Thymus (tissue), 14 donors: ENCODE measurements at places on chromosomes 11 and 22. TPM values are rescaled to one million over a fixed set of nuclear protein-coding genes. Genes with fewer than 3 reads are reported as not detected.

Gene ADAMTS15
- 2.8 TPM for polyA plus RNA-seq

Gene LRRC10B
- polyA plus RNA-seq = 2.7 TPM

Gene NCAPD3
- 7.2 TPM for polyA plus RNA-seq

Gene PRRG4
- 14.4 TPM for polyA plus RNA-seq

Gene TTC12
- polyA plus RNA-seq = 11.1 TPM

Gene SOX10
- polyA plus RNA-seq = 0.43 TPM

Gene PLAAT5
- polyA plus RNA-seq = 0.11 TPM

Gene OTOG
- polyA plus RNA-seq = 0.05 TPM

Gene OR51E2
- 0.57 TPM for polyA plus RNA-seq

GRCh38 chr22:25760848-25761595, 19.0 kb downstream of the MYO18B start:
- no peak for DNase-seq
- no peak overlapping the region for H3K27ac ChIP-seq
- no peaks in the 10 kb centered on the region for H3K4me1 ChIP-seq

- H3K4me1 ChIP-seq = peaks cover 11% of the 10 kb centered on the region
- peak overlapping the region; percentile 83 for H3K27ac ChIP-seq
- no peaks in the 10 kb centered on the region for H3K27me3 ChIP-seq
Measured at GRCh38 chr22:30413745-30414524, 11.6 kb upstream of the MTFP1 start.

GRCh38 chr11:128152796-128153696, 434.3 kb downstream of the ETS1 start:
- no peak for DNase-seq
- H3K4me1 ChIP-seq = no peaks in the 10 kb centered on the region
- no peaks in the 10 kb centered on the region for H3K36me3 ChIP-seq
- no peaks in the 10 kb centered on the region for H3K27me3 ChIP-seq
- no peak overlapping the region for H3K27ac ChIP-seq

GRCh38 chr11:103234974-103235373, 125.7 kb downstream of the DYNC2H1 start:
- no peaks in the 10 kb centered on the region for H3K27me3 ChIP-seq
- no peaks in the 10 kb centered on the region for H3K36me3 ChIP-seq
- no peak overlapping the region for H3K27ac ChIP-seq

- no peak overlapping the region for H3K4me3 ChIP-seq
- no peak for DNase-seq
- H3K36me3 ChIP-seq = no peaks in the 10 kb centered on the region
- H3K27me3 ChIP-seq = peaks cover 61% of the 10 kb centered on the region
Measured at GRCh38 chr11:124877631-124877909, 12.3 kb downstream of the ROBO3 start.

DNA sequence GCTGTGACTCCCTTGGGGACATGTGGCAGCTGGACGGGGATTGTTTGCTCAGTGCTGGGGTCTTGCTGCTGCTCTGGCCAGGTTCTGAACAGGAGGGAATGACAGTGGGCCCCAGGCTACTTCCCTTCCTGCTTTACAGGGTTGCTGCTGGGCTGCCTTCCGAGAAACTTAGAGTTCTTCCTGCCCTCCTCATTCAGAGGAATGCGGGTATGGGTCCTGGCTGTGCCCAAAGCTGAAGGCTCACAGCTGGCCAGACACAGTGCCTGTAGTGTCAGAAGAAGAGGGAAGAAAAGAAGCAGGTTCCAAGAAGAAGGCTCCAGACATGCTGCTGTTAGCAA, 108.3 kb upstream of the PARVA start:
- no peaks in the 10 kb centered on the region for H3K27me3 ChIP-seq
- DNase-seq = no peak
- no peak overlapping the region for H3K27ac ChIP-seq
- no peaks in the 10 kb centered on the region for H3K4me1 ChIP-seq
- H3K4me3 ChIP-seq = no peak overlapping the region

- H3K4me3 ChIP-seq = no peak overlapping the region
- H3K36me3 ChIP-seq = no peaks in the 10 kb centered on the region
- H3K27me3 ChIP-seq = peaks cover 5% of the 10 kb centered on the region
- no peak overlapping the region for H3K27ac ChIP-seq
- peak; percentile 16 for DNase-seq
Measured at GRCh38 chr22:45096256-45096907, 67.3 kb upstream of the NUP50 start.

- peaks cover 2% of the 10 kb centered on the region for H3K36me3 ChIP-seq
- peak; percentile 11 for DNase-seq
- H3K4me1 ChIP-seq = peaks cover 12% of the 10 kb centered on the region
- H3K4me3 ChIP-seq = peak overlapping the region; percentile 76
Measured at GRCh38 chr22:31160328-31160978, 471 bp downstream of the RNF185 start.

DNA sequence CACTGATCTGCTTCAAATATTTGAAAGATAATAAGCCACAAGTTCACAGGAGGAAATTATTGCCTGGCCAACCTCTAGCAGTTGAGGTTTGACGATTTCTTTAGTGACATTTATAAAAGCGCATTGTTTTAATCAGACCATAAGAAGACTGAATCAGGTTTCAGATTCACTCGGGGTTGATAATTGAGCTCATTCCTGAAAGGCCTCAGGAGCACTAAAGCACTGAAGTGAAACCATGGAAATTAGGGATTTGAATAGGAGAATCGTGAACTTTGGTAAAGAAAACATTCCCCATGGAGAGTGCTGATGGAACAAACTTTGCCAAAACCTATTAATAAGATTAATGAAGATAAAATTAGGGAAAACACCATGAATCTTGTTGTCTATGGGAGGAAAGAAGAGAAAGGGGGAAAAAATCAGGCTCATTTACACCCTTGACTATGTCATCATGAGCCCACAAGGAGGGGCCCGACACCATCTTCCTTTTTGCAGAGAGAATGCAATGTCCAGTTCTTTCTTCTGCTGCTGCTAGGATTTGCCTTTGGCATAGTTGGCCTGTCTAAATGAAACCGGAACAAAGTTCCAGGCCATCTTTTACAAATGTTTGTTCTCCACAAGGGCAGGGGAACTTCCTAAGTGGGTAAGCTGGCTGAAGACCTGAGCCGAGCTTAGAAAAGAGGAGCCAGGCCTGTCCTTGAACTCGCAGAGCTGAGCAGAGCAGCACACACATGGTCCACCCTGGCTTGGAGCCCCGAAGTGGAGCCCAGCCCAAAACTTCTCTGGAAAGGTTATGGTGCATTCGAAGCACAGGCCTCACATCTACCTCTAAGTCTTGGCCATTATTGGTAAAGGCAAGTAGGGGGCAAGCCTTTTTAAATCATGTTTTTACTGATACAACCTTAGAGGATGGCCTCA, 56.1 kb upstream of the EIF3M start:
- H3K27me3 ChIP-seq = no peaks in the 10 kb centered on the region
- no peak overlapping the region for H3K27ac ChIP-seq
- H3K36me3 ChIP-seq = no peaks in the 10 kb centered on the region
- DNase-seq = no peak
- no peak overlapping the region for H3K4me3 ChIP-seq

- peaks cover 74% of the 10 kb centered on the region for H3K36me3 ChIP-seq
- no peaks in the 10 kb centered on the region for H3K4me1 ChIP-seq
- H3K27me3 ChIP-seq = no peaks in the 10 kb centered on the region
- H3K4me3 ChIP-seq = no peak overlapping the region
Measured at GRCh38 chr11:64219354-64219684, 6.7 kb downstream of the TRPT1 start.

GRCh38 chr11:110173811-110174644, 80.8 kb downstream of the ZC3H12C start:
- no peak overlapping the region for H3K27ac ChIP-seq
- DNase-seq = peak; percentile 57
- H3K4me1 ChIP-seq = no peaks in the 10 kb centered on the region
- H3K36me3 ChIP-seq = no peaks in the 10 kb centered on the region

GRCh38 chr11:70341881-70342429, 56.4 kb upstream of the CTTN start:
- no peaks in the 10 kb centered on the region for H3K27me3 ChIP-seq
- no peak overlapping the region for H3K4me3 ChIP-seq
- peaks cover 6% of the 10 kb centered on the region for H3K4me1 ChIP-seq

GRCh38 chr11:26974996-26975395, 18.9 kb upstream of the FIBIN start:
- no peak overlapping the region for H3K4me3 ChIP-seq
- DNase-seq = no peak
- no peaks in the 10 kb centered on the region for H3K4me1 ChIP-seq

GRCh38 chr11:107017433-107018218, 650 bp downstream of the GUCY1A2 start:
- no peak for DNase-seq
- no peak overlapping the region for H3K27ac ChIP-seq
- H3K36me3 ChIP-seq = no peaks in the 10 kb centered on the region
- peaks cover 36% of the 10 kb centered on the region for H3K27me3 ChIP-seq

- H3K27ac ChIP-seq = no peak overlapping the region
- no peaks in the 10 kb centered on the region for H3K4me1 ChIP-seq
- H3K27me3 ChIP-seq = no peaks in the 10 kb centered on the region
- H3K36me3 ChIP-seq = no peaks in the 10 kb centered on the region
Measured at GRCh38 chr22:47574556-47574955, 812.1 kb downstream of the TBC1D22A start.
